ENCODE measurements at places on chromosomes 3 and 15. TPM values are rescaled to one million over a fixed set of nuclear protein-coding genes. Genes with fewer than 3 reads are reported as not detected.
A peak's percentile ranks its signal among the peaks of the same experiment; 100 is the strongest.

GRCh38 chr3:133572158-133573053 is 1.1 kb upstream of the CDV3 start:
- no peak for DNase-seq

DNA sequence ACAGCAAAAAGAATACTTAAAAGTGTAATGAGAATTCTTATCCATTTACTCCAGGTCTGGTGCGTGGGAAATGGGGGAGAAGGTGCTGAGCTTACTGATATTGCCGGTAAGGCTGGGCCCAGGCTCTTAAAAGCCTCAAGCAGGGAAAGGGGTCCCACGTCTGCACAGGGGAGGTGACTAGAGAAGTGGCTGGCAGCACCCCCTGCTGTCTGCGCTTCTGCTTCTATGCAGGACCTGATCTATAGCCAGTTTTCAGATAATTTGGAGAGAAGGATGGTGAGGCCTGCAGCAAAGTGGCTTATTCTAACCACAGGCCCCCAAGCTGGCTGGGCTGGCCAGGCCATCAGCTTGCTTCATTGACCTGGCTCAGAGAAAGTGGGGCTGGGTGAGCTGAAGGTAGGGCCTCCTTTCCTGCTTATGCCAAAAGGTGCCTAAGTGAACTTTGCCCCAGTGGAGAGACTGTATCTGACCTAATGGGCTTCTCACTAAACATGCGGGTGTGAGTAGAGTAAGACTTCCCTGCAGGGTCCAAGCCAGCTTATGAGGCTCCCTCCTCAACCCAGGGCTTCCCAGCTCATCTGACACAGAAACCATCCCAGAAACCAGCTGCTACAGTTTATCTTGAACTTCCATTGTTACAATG is 30.9 kb upstream of the ATP1B3 start:
- DNase-seq = no peak

DNA sequence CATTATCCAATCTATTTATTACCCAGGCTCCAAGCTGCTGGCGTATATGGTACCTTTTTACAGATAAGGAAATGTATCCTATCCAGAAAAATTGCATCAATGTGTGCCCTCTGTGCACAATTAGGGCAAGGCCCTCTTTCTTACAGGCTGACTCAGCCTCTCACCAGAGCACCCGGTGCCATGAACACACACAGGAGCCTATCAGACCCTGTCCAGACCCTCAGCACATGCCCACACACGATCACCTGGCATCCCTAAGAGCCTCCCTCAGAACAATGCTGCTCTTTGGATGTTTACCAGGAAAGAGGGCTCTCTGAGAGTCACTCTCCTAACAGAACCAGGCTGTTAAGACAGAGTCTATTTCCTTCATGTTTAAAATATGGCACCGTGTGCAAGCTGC is 460.0 kb upstream of the TBL1XR1 start:
- no peak for DNase-seq

- no peak for DNase-seq
These were observed 83.9 kb downstream of the IL20RB start for GRCh38 chr3:137041686-137042085.

KBTBD13 gene
- not detected for total RNA-seq

- no peak for DNase-seq
These were observed 699.8 kb upstream of the GBE1 start for GRCh38 chr3:82461049-82461889.

- DNase-seq = no peak
These were observed 22.8 kb downstream of the ESYT3 start for GRCh38 chr3:138456961-138457862.

DNA sequence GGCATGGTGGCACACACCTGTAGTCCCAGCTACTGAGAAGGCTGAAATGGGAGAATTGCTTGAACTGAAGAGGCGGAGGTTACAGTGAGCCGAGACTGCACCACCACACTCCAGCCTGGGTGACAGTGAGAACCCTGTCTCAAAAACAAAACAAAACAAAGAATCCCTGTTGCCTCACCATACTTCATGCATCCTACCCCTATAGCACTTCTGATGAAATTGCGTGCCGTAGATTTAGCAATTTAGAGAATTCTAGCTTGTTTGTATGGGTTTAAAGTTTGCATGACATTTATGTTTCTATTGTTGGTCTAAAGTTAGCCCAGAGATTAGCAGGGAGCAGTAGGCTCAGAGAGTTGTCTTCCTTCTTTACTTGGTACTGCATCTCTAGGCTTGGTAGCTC is 7.8 kb downstream of the RAB5A start:
- no peak for DNase-seq

FBXW12 gene
- total RNA-seq = not detected

MESP2 gene
- total RNA-seq = not detected

EEF1AKMT4 gene
- 3.4 TPM for total RNA-seq

DNA sequence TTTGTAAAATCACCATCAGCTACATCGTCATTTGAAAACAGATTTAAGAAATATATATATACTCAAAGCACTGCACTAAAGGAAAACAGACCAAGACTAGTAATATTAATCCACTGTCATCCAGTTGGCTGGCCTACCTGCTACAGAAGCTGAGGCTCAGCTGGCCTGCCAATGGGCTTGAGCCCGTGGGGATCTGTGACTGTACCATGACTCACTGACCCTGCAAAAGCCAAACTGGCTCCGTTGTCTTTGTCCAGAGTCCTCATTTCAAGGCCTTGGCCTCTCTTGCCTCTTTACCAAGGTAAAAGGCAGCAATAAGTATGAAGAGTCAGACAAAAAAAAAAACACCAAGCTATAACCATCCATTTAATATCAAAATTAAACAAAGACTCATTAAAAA is 463.5 kb upstream of the RASGRP1 start:
- DNase-seq = peak; percentile 14

WNT5A gene
- total RNA-seq = 0.25 TPM

- peak; percentile 34 for DNase-seq
These were observed 17.1 kb downstream of the ARPP19 start for GRCh38 chr15:52551762-52552161.

RYR3 gene
- not detected for total RNA-seq

GRCh38 chr3:94694894-94695293 is 632.0 kb downstream of the NSUN3 start:
- DNase-seq = no peak

- no peak for DNase-seq
These were observed 256.9 kb downstream of the UBE2E2 start for GRCh38 chr3:23459889-23460546.

GRCh38 chr15:74349241-74349778 is 18.1 kb downstream of the CYP11A1 start:
- DNase-seq = no peak

STRIT1 gene
- total RNA-seq = not detected

DNA sequence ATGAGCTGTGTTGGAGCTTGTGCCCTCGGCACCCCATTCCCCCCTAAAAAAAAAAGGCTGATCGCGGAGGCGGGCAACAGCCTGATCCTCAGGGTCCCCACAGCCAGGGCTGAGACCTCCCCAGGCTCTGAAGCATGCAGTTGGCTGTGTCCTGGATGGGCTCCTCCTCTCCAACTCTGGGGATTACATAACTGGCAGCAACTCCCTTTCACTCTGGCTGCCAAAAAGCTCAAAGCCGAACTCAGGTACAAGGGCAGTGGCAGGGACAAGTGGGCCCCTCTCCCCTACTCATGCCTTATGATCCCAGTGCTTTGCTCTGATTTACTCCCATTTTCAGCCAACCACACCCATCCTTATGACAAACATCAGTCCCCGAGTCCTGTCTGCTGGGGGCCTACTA is 18.3 kb downstream of the TPRA1 start:
- DNase-seq = no peak
